NCI-H1436 (cell line): ENCODE measurements at places on chromosomes 6 and 20.

GRCh38 chr6:10420546-10421157 lies 5.8 kb upstream of the TFAP2A start:
- no peak for DNase-seq

DNA sequence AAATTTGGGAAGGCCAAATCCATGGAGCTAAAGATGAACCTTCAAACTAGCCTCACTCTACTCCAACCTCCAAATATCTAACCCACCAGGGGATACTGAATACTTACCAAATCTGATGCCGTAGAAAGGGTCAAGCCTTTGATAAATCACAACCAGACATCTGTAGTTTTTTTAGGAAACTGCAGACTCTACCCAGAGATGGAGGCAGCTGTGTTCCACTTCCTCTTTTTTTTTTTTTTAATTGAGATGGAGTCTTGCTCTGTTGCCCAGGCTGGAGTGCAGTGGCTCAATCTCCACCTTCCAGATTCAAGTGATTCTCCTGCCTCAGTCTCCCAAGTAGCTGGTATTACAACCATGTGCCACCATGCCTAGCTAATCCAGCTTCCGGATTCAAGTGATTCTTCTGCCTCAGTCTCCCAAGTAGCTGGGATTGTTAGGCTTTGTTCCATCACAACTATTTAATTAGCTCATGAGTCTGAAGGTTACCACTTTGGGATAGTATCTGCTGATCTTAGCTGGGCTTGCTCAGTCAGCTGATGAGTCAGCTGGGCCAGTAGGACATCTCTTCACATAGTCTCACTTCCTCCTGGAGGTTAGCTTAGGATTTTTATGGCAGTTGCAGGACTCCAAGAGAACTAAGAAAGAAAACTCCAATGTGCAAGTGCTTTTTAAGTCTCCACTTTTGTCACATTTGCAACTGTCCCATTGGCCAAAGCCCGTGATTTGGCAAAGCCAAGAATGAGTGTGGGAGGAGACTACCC lies 13.3 kb downstream of the FRK start:
- no peak for DNase-seq

DNA sequence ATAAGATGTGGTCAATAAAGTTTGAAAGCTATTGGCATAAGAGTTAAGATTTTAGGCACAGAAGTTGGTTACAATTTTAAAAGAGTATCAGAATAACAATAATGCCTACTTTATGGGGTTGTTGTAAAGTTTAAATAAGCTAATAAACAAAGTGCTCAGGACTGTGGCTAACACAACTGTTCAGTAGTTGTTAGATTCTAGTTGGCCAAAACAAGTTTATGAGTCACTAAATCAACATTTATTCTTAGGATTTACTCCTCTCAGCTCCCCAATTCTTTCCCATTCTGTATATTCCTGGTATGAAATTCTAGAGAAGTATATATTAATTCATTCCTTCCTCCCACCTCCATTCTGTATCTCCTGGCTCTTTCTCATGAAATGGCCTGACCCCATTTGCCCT lies 14.5 kb downstream of the RMND1 start:
- DNase-seq = no peak

GRCh38 chr6:138987080-138987642 lies 892 bp downstream of the REPS1 start:
- no peak for DNase-seq

DNA sequence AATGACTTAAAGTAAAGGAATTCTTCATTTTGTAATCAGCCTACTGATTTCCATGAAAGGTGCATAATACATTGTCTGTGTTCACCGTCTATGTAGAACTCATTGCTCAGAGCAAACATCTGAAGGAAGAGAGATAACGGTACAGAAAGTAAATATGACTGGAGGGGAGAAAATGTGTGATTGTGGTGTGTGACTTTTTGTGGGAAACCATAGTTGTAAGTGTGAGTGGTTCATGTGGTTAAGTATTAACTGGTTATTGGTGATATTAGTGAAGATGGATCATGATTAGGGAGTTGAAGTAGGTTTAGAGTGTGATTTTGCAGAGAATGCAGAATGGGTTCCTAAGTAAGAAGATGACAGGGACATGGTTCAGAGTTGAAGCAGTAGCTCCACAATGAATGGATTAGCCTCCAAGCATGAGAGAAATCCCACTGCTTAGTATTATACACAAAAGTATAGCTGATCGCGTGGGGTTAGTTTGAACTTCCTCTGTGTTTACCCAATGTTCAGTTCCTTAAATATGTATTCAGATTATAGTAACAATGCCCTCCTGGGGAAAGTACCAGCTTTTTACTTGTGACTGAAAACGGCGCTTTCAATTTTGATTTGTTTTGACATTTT lies 368.9 kb downstream of the UTRN start:
- no peak for DNase-seq

DNA sequence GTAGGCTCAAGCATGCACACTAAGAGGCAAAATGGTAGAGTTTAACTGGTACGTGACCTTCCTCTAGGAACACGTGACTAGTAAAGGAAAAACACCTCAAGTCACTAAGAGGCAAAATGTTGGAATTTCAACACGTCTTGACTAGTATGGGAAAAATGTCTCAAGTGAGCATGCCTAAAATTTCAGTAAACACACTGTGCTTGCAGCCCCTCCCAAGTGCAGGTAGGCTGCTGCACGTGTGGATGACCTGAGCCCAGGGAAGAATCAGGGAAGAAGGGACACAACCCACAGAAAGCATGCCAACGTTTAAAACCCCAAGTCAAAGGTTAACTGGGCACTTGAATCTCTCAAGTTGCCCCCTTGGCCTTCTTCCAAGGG lies 162.2 kb downstream of the TENT5A start:
- DNase-seq = no peak

- DNase-seq = no peak
Measured at GRCh38 chr6:38078671-38079070, 259.1 kb downstream of the ZFAND3 start.

- peak; percentile 51 for DNase-seq
Measured at GRCh38 chr6:168884646-168885086, 369.0 kb downstream of the THBS2 start.

DNA sequence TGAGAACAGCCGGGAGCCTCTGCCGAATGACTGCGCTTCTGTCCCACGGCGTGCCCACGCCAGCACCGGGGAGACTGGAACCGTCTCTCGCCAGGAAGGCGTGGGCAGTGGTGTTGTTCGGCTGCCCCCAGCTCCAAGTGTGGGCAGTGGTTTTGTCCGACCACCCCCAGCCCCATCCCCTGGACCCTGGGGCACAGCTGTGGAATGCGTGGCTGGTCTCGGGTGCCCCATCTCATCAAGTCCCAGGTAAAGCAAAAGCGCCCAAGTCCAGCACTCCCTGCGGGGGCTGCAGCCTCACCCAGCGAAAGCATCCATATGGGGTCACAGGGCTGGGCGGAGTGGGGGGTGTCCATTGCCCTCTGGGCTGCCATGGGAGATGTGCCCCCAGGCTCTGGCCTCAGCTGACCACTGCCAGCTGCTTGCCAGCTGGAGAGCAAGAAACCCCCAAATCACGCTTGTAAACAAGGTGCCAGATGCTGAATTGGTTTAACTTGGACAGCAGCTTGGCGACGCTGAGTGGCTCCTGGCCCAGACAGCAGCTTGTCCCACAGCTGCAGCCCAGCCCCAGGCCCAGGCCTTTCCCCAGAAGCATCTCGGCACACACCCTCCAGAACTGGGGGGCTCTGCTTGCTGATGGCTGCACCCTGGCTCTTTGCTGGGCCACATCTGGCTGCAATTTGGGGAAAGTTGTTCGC lies 4.5 kb downstream of the CABLES2 start:
- DNase-seq = no peak

DNA sequence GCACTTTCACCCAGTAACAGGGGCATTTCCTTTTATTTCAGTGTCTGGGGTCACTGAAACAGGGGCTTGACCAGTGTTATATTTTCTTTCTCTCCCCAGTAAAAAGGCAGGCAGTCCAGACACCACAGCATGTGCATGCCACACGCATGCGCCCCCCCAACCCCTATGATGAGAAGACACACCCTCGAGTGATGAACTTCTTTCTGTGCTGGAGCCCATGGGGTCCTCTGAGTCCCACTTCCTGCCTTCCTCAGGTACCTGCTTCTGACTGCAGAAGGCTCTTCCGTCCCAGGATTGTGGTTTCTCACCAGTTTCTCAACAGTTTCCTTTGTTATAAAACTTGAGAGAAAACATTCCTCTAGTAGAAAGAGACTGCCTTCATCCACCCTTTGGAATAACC lies 45.7 kb upstream of the TMEM181 start:
- no peak for DNase-seq

DNA sequence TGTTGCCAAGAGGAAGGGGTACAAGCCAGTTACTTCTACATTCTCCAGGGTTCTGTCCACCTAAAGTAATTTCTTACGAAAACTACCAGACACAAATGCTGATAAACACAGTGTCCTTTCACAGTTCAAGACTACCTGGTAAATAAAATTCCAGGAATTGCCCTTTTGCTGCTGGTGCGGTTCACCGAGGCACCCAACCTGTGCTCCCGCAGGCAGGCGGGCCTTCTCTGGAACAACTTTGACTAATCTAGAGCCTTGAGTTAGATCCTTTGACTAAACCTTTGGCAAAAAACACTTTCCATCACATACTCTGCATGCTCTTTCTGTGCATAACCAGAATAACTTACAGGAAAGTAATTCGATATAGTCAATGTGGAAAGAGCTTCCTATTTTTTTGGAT lies 107.0 kb downstream of the HUS1B start:
- no peak for DNase-seq

- no peak for DNase-seq
Measured at GRCh38 chr6:136710877-136711552, 81.3 kb downstream of the MAP3K5 start.

DNA sequence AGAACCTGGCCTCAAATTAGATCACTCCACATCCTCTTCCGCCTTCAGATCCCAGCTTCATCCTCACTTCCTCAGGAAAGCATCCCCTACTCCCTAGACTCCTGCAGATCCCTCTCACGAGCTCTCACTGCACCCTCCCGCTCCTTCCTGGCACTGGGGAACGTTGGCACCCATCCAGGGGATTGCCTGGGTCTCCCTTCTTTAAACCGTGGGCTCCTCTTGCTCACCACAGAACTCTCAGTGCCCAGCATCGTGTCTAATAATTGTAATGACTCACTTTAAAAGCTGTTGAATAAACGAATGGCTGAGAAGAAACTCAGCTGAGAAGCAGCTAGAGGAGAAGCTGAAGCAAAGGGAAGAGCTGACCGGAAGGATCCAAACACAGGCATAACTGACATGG lies 20.4 kb downstream of the ZC3H12D start:
- no peak for DNase-seq

DNA sequence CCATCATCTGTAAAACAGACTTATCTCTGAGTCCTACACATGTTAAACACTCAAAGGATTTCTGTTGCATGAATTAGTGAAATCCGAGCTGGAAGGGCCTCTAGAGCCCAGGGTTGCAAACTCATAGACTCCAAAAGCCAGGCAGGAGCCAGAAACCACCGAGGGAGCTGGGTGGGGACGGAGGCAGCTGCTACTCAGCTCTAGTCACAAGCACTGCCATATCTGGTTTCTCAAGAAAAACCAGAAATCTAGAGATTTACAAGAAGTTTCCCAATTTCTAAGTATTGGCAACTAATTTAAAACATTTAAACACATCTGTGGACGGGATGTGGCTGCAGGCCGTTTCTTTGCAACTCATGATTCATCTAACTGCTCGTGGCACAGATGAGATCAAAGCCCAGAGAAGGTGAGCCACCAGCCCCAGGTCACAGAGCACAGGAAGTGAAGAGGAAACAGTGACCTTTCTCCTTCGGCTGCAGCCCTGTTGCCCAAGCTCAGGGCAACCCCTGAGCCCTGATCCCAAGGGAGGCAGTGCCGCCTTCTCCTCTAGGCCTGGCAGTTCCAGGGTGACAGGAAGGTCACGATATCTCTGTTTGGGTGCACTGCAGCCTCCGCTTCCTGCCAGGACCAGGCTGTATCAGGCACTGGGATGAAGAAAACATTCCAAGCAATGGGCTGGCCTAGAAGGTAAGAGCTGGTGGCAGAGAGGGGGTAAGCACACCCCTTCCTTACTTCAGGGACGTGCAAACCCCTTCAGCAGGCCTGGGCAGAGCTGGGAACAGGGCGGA lies 26.4 kb upstream of the PTGIS start:
- DNase-seq = no peak

DNA sequence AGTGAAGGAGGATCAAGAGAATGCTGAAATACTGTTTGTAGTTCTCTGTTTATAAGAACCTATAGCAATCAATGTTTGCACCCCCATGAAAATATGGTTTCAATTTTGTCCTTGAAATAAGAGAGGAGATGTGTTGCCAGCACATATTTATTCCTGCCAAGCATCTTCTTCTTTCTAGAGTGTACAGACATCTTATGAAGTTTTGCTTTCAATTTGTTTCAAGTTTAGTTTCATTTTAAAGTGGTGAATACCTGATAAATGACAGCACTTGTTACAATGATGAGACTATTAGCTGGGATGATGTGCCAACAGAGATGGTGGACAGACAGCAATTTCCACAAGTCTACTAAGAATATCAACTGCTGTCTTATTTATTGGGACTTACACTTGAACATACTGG lies 39.2 kb upstream of the CENPW start:
- no peak for DNase-seq

DNA sequence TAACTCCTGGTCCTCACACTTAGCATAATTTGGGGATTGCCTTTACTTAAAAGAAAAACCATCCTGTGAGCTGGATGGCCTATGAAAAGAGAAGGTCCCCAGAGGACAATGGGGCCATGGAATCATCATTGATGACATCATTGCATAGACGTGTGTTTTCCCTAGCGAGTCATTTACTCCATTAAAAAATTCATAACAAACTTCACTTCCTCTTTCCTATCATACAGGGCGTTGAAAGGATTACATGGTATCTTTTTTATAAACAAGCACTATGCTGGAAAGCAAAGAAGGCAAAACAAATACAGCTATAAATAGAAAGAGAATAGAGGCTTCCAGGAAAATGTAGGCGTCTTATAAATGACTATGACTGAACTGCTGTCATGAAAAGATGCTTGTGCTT lies 11.3 kb upstream of the COL12A1 start:
- no peak for DNase-seq

GRCh38 chr6:69816026-69816425 lies 19.2 kb upstream of the LMBRD1 start:
- no peak for DNase-seq
